Fibroblast of upper back skin (primary cell): ENCODE measurements at places on chromosomes 12 and 14.

- DNase-seq: no peak
Measured at GRCh38 chr12:117292688-117293087, 68.7 kb downstream of the NOS1 start.

DNA sequence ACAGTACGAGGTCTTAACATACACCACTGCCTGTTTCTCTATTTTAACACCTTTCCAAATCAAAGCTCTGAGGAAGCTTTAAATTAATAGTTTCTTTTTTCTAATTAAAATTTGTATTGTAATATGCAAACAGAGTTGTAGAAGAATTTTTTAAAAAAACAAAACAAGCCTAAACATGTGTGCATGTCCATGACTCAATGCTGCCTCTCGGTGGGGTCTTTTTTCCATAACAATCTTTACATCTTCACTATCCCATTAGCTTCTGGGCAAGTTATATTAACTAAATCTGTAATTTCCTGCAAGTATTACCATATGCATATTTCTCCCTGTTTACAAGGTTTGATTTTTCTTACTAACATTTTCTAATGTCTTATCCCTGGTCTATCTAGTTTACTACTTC lies 143.9 kb upstream of the NAV3 start:
- DNase-seq: peak; percentile 62

- peak; percentile 2 for DNase-seq
Measured at GRCh38 chr12:83664650-83665049, 977.9 kb downstream of the TMTC2 start.

GRCh38 chr14:36130186-36130585 lies 46.3 kb downstream of the PTCSC3 start:
- DNase-seq: no peak

- no peak for DNase-seq
Measured at GRCh38 chr12:118325081-118325480, 47.6 kb downstream of the TAOK3 start.

DNA sequence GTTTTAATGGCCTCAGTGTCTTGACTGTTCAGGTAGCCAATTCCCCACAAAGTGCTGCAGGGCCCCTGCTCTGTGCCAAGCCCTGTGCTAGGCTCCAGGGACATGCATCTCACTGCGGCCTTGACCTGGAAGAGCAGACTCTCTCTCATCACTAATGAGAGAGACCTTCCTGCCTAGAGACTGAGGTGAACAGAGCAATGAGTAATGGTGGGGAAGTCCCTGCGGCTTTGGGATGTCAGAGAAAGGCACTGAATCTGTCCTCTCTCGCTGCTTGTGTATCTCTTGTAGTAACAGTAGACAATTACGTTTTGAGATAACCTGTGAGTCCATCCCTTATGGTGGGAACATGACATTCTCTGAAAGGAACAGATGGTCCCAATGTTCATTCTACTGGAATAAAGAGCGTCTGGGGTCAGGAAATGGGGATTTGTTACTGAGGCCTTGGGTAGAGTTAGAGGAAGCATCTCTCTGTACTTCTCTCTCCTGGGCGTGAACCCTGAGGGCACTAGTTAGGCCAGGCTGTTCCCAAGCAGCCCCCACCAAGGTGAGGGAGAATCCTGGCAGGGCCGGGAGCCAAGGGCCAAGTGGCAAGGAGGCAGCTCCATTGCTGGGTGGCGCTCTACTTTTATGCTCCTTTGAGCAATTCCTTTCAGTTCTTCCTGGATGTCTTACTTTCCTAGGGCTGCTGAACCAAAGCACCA lies 13.5 kb downstream of the NFATC4 start:
- no peak for DNase-seq

DNA sequence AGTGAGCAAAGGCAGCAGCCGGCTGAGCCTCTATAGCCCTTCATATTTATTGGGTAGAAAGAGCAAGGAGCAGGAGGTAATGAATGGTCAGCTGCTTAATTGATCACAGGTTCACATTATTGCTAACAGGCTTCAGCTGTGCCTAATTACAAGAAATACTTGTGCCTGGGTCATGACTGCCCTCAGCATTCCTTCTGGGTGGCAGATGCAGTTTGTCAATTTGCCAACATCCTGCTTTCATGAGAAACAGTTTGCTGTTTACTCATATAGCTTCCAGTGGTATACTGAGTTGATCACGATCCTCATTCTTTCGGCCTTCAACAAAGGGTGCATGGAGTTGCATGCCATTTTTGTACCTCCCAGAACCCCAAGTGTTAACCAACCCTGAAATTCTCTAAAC lies 81.0 kb upstream of the PLEKHG7 start:
- no peak for DNase-seq

- DNase-seq: no peak
Measured at GRCh38 chr14:100135073-100135472, 24.4 kb downstream of the DEGS2 start.

DNA sequence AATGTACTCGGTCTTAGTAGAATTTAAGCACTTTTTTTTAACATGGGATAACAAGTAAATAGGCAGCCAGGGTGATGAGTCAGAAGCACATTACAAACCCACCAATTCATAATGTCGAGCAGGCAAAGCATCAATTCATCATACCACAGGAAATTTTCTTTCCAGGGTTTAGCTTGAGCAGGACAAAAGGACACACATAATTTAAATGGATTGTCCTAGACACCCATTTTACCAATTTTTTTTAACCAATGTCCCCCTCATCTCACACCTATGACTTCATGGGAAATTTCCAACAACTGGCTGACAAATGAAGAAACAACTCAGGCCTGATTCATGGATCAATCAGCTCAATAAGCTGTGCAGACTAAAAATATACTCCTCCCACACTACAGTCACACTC lies 58.8 kb upstream of the FOXG1 start:
- DNase-seq: peak; percentile 69

DNA sequence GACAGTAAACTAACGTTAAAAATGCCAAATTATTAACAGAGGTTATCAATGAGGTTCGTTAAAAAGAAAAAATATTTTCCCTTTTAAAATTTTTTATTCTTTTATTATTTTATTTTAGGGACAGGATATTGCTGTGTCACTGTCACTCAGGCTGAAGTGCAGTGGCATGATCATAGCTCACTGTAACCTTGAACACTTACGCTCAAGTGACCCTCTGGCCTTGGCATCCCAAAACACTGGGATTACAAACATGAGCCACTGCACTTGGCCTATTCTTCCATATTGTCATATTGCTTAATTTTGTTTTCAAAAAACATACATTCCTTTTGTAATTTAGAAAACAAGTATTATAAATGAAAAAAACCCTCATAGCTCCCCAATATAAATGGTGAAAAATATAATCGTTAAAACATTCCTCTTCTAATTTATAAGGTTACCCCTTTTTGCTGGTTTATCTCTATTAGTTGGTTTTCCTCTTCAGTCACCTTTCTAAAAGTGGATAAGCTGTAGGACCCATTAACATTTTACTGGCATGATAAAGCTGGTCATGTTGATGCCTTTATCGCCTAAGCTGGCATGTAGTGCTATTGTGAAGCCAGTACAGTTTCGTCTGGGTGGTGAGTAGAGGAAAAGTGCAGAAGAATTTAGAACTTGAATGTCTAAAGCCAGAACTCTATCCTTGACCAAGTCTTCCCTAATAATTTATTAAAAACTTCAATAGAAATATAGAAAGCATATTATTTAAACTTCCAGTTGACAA lies 27.6 kb downstream of the PDE3A start:
- DNase-seq: no peak
